Occipital lobe (tissue), 3 donors: ENCODE measurements at places on chromosomes 12 and 14. TPM values are rescaled to one million over a fixed set of nuclear protein-coding genes. Genes with fewer than 3 reads are reported as not detected.

DNA sequence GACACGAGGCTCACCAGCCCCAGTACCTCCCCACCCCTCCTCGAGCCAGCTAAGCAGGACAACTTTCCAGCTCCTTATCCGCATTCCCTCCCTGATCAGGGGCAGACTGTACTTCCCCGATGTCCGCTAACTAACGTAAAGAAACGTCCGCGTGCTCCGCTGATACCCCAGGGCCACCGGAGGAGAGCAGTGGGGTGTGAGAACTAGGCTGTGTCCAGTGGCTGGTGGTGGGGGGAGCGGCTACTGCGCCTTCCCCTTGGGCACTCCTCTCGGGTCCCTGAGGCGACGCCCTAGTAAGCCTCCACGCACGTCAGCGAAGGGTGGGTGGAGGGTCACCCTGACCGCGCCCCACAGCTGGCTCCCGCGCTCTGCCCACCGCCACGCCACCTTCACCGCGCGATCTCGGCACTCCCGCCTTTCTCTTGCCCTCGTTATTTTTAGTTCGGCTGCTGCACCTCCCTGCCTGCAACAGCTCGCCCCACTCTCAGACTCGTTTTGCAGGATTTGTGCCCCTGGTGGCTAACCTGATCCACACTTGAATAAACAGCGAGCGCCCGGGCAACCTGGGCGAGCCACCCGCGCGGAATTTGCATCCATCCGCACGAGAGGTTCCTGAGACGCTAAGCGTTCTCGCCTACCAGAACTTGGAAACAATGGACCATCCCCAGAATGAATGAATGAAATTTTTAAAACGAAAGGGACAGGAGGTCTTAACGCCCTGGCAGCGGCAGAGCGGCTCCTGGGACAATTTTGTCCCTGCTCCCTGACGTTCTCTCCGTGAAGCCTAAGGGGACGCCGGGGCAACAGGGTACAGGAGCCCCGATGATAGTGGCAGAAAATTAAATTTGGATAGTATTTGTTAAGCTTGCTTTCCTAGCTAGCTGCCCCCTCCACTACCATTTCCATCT, 6.9 kb upstream of the BMP4 start:
- DNase-seq: no peak

GRCh38 chr14:101489092-101489760, 72.1 kb upstream of the DIO3 start:
- DNase-seq: no peak

DNA sequence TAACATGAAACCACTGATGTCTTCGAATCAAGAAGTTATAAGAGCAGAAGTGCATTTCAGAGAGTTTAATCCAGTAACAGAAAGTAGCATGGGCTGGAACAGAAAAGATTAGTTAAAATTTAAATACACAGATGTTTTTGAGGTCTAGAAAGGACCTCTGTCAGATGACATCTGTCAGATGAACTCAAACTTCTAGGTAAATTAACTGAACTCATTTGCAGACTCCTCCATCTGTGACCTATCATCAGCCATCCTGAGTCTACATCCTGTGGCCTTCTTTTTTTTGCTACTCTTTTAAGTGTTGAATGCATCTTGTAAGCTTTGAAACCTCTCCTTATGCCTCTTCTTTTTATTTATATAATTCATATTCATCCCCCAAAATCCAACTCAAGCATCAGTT, 53.3 kb downstream of the C2CD5 start:
- DNase-seq: no peak

- no peak for DNase-seq
Observed at GRCh38 chr14:100904307-100905087, 975 bp upstream of the RTL1 start.

DNA sequence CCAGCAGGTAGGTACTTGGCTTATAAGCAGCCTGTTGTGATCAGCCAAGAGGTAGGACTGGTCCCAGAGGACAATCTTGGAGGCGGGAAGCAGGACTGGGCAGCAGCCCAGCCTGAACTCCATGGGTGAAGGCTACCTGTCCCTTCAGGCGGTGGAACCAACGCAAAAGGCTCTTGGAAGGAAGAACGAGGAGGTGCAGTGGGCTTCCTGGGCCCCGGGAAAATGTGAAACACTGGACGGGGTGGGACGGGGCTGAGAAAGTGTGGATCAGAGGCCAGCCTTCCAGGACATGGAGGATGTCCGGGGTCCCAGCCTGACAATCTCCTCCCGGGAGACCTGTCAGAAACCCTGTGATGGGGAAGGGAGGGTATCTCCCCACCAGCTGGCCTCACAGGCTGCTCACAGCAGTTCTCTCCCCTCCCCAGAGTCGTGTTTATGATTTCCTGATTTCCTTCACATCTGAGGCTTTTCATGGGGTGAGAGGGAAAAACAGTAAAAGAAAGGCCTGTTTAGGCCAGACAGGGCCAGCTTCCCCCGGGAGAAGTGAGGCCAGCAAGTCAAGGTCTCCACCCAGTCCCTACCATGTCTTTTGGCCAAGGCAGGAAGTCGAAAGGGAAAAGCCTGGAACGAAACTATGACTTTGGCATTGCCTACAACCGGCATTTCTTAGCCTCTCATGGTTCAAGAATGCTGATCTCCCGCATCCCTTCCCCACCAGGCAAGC, 11.3 kb downstream of the CMKLR1 start:
- DNase-seq: no peak

- no peak for DNase-seq
Observed at GRCh38 chr12:22781339-22781738, 156.4 kb downstream of the ETNK1 start.

DNA sequence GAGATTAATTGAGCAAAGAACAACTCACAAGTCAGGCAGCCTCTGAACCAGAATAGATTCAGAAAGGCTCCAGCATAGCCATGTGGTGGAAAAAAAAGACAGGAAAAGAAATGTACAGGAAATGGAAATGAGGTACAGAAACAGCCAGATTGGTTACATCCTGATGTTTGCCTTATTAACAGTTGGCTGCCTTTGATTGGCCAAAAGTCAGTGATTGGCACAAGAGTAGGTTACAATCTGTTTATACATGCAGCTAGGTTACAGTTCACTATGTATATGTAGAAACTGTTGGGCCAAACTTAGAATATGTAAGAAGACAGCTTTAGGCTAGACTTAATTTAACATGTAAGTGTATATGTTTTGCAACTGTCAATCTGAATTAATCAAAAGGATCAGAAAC, 118.9 kb downstream of the UNC79 start:
- DNase-seq: no peak

GRCh38 chr14:64659366-64659765, 44.9 kb upstream of the PLEKHG3 start:
- no peak for DNase-seq

DNA sequence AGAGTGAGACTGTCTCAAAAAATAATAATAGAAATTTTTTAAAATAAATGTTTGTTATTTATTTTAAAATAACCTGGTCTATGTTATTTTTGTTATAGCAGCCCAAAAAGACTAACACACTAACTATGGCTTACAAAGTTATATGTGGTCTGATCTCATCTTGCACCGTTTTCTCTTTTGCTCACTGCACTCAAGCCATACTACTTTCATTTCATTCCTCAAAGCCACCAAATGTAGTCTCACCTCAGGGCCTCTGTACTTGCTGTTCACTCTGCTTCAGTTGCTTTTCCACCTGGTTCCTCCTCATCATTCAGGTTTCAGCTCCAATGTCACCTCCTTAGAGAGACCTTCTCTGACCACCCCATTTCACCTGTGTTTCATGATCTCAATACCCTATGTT, 55.2 kb upstream of the MDM1 start:
- DNase-seq: no peak

GRCh38 chr12:68281322-68282077, 28.1 kb upstream of the IL22 start:
- DNase-seq: no peak

DNA sequence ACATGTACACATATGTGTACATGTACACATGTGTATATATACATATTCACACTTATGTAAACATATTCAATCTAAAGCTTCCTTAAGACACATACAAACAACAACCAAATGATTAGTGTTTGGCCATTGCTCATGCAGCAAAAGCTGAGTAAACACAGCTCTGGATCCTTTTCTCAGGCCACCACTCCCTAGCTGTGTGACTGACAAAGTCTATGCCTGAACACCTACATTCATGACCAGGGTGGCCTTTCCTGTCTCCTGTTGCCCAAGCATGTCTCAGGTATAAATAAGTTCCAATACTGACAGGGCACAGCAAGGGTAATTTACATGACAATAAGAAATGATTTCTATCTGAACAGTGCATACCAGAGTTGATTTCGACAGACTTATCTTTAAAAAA, 1.4 kb upstream of the PTPRO start:
- DNase-seq: no peak

DNA sequence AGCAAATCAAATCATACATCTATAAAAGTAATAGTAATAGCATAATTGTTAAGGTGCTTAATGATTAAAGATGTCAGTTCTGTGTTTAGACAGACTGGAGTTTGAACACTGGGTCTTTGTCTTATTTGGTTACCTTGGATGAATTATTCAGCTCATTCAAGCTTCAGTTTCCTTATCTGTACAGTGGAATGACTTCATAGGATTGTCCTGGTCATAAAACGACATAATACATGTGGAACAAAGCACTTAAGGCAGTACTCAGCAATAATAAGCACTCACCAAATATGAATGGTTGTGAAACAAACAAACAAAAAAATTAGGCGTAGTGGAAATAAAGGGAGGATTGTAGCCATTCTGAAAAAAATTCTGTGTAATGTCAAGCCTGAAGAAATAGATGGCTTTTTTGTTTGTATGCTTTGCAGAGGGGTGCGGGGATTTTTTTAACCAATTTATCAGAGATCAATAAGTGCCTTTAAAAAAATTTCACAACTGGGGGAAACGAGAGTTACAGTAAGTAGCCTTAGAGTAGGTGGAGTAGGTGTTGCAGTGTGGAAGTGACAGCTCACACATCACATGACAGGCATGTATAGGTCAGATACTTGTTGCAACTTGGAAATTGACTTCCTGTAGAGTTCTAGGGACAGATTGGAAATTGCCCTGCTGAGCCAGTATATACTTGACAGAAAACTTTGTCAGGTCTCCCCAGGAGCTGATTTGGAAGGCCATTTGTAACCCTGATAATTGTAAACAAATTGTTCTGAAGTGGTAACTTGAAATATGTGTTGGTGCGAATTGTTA, 157.7 kb downstream of the SLC15A5 start:
- DNase-seq: no peak

NGB gene
- 4.1 TPM for total RNA-seq

APOF gene
- not detected for total RNA-seq

EFS gene
- total RNA-seq: 17.5 TPM

FGF23 gene
- not detected for total RNA-seq

CLEC12A gene
- not detected for total RNA-seq

MARCHF9 gene
- 15.9 TPM for total RNA-seq
